ENCODE measurements at places on chromosomes 4 and X.

- DNase-seq = no peak
Measured at GRCh38 chrX:5672099-5672498, 556.6 kb downstream of the NLGN4X start.

DNA sequence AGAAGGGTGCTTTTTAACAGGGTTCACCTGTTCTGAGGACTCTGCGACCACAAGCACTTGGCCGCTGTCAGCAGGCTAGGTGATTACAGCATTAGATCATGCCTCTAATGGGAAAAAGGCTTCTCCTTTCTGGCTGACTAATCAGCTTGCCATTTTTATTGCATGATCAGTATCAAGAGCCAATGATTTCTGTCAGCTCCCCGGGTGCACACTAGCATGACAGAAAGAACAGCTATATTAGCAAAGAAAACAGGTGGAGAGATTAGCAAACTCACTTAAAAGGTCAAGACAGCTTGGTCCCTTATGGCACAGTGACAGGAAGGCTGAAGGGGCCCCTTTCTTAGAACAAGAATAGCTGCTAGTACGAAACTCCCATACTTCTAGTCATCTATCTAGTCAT is 170.0 kb downstream of the SMIM20 start:
- no peak for DNase-seq

DNA sequence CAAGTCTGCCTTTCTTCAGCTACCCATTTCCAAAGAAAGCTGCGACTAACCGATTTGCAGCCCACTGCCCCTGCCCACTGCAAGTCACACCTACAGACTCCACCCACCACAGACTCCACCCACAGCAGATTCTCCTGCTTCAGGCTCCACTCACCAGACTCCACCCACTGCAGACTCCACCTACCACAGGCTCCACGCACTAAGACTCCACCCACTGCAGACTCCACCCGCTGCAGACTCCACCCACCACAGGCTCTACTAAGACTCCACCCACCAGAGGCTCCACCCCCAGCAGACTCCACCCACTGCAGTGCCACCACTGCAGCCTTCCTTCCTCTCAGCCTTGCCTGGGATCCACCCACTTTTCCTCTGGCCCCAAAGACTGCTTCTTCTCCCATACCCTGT is 41.3 kb downstream of the ABLIM2 start:
- no peak for DNase-seq

GRCh38 chr4:10005632-10006031 is 15.7 kb downstream of the SLC2A9 start:
- no peak for DNase-seq

DNA sequence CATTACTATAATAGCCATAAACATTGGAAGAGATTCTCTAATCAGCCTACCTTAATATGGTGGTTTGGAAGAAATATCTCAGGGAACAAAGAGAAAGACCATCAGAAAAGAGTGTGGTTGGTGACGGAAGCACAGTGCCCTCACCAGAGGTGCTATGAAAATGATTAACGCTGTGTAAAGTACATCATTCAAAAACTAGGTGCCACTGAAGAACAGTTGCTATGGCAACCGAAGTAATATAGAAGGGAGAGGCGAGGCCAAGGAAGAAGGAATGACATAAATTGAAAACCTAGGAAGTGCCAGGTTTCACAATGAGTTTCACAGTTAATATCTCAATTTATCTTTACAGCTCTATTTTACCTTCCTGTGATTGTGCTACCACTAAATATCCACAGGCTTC is 57.0 kb upstream of the ARSJ start:
- DNase-seq = no peak

GRCh38 chr4:148053298-148054003 is 321.6 kb downstream of the ARHGAP10 start:
- no peak for DNase-seq

- DNase-seq = no peak
Measured at GRCh38 chrX:107721966-107722707, 53.5 kb downstream of the TSC22D3 start.

- DNase-seq = peak; percentile 83
Measured at GRCh38 chr4:17336524-17336961, 175.3 kb downstream of the QDPR start.

DNA sequence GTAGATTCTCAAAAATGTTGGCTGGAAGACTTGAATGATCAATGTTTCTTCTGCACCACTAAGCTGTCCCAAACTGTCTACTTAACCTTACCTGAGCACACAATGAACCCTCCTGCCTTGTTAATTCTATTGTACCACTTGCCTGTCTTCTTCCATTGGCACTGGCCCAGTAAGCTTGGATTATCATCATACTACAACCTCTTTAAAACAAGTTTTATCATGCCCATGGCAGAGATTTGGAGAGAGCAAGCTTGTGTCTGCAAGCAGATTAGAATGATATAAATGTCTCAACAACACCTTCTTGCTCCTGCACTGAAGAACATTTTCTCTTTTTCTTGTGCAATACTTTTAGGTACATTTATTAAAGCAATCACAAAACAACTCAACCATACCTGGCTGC is 74.0 kb upstream of the VMA21 start:
- DNase-seq = no peak

GRCh38 chr4:16492872-16493271 is 266.6 kb upstream of the TAPT1 start:
- no peak for DNase-seq

GRCh38 chrX:2401201-2401589 is 99.6 kb downstream of the DHRSX start:
- DNase-seq = no peak

DNA sequence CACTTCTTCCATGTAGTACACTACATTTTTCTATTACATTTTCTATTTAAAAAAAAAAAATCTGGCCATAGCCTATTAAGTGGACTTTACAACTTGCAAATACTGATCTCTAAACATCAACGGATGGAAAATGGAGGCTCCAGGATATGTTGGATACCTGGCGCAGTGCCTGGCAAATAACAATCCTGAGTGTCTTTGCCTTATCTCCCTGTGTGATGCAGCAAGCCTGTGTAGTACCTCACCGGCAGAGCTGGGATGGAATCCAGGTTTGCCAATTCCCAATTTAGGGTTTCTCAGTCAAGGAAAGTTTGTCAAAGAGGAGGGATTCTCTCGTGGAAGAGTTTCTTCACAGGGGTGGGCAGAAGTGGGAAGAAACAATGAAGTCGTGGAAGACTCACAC is 93.2 kb downstream of the KDR start:
- no peak for DNase-seq

GRCh38 chr4:94469221-94469784 is 17.6 kb downstream of the PDLIM5 start:
- DNase-seq = no peak

- no peak for DNase-seq
Measured at GRCh38 chrX:72495046-72495445, 77.6 kb downstream of the HDAC8 start.

DNA sequence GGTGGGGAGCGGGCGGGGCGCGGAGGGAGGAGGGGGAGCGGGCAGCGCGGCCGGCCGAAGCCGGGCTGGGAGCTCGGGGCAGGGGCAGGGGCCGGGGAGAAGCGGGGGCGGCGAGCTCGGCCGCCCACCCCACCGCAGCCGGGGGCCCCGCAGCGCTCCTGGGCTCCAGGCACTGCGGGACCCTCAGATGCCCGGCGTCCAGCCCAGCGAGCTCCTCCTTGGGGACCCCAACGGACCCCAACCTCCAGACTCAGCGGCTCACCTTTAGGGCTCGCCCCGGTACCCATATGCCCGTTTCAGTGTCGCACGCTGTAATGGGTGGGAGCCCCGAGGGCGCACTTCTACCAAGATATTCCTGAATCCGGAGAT is 357 bp upstream of the ADGRG2 start:
- DNase-seq = no peak

DNA sequence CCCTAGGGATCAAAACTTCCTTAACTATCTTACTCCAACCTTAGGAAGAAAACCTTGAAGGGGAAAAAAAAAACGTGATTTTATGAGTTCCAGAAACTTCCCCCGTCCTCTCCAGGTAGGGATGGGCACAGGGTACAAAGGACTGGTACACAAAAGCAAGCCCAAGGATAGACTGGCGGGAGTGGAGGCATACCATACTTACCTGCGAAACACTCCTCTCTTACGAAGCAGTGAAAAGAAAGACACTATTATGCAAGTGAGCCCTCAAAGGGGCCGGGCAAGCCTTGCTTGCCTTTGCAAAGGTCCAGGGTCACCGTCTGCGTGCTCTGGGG is 651 bp downstream of the TSPAN6 start:
- DNase-seq = no peak

- DNase-seq = no peak
Measured at GRCh38 chrX:148567779-148568178, 67.4 kb downstream of the AFF2 start.

DNA sequence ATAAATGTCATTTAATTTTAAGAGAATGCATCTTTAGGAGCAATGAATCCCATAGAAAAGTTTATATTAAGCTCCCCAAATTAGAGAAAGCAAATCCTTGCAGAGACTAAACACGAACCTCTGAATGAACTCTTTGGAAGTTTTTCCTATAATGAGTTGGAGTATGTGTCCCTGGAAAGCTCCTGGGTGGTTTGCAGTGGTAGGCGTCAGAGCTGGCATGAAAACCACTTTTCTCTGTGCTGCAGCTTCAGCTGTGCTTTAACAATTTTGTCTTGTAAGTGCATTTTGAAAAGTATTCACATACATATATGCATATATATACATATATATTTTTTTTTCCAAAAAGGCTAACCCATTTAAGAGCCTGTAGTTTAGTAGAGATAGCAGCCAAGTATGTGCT is 148.7 kb upstream of the TBC1D9 start:
- DNase-seq = no peak

GRCh38 chr4:151540728-151541388 is 131.9 kb downstream of the FHIP1A start:
- DNase-seq = no peak

DNA sequence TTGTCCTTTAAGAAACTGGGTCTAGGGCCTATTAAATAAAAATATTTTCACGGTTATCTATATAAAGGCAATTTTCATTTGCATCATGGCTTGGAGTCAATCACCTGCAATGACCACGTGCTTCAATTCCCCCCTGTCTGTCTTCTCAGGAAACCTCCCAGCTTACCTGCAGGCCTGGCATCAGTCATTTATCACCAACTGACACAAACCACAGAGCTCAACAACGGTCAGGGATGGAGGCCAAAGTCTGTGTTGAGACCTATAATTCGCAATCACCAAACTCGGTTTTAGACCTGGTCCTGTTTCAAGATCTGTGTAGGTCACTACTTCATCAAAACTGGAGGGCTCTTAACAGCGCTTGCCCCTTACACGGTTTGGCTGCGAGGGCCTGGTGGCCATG is 1.9 kb downstream of the SLC9A7 start:
- DNase-seq = no peak

All from activated naive CD4-positive, alpha-beta T cell treated with anti-CD3 and anti-CD28 coated beads, Interleukin-2, amount 50 U/mL, for 16 hours (primary cell).